ENCODE measurements at places on chromosomes 5 and 9.

GRCh38 chr5:156942064-156942463 is 21.0 kb downstream of the TIMD4 start:
- no peak for DNase-seq

GRCh38 chr5:91111473-91112238 is 271.5 kb downstream of the ARRDC3 start:
- DNase-seq, result no peak

- no peak for DNase-seq
Measured at GRCh38 chr5:136108180-136108611, 24.4 kb upstream of the SMAD5 start.

DNA sequence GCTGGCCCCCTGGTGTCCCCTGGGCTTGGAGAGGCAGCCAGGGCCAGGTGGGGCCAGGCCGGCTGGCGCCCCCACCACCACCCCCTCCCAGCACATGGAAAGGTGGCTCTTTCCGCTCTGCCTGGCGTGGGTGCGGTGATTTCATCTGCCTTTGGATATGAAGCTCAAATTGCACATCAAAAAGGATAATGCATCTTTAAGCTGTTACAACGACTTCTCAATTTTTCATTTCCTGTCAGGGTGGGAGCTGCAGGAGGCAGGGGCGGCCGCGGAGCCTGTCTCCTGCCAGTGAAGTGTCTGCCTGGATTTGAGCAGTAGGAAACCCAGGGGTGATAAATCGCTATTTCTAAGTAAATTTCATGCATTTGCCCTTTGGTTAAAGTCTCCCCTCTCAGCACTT is 169.2 kb upstream of the MVB12B start:
- DNase-seq, result no peak

DNA sequence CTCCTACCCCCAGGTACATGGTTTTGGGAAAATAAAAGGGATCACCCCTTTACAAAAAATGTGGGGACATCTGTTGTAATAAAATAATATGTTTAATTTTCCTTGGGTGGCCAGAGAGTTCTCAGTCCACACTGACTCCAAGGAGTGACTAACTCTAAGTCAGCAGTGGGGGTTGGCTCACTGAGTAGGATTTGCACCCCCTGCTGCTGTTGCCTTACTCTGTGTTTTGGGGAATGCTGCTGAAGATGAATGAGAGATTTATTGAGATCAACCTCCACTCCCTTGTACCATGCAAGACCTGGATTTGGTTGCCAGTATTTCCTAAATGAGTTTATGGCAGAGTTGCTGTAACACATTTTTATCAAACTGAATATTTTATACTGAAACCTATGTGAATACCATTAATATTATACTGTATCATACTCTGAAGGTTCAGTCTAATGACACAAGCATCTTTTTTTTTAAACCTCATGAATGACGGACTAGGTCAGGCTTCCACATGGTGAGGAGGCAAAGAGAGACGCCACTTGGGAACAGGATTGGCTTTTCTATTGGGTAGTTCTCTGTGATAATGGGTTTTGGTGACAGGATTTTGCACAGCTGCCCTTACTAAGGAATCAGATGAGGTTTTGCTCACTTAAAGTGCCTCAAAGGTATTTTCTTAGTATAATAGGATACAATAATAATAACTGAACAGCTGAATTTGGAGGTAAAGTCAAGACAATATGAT is 121.3 kb upstream of the OSMR start:
- DNase-seq, result peak; percentile 74
